NCI-H1105 treated with DMSO at 0.1 percent for 48 hours (cell line): ENCODE measurements at places on chromosomes 1 and 21.
A peak's percentile ranks its signal among the peaks of the same experiment; 100 is the strongest.

- no peak for DNase-seq
Measured at GRCh38 chr1:21852282-21853130, 40.4 kb downstream of the LDLRAD2 start.

- DNase-seq = no peak
Measured at GRCh38 chr1:116359060-116359830, 13.8 kb upstream of the ATP1A1 start.

DNA sequence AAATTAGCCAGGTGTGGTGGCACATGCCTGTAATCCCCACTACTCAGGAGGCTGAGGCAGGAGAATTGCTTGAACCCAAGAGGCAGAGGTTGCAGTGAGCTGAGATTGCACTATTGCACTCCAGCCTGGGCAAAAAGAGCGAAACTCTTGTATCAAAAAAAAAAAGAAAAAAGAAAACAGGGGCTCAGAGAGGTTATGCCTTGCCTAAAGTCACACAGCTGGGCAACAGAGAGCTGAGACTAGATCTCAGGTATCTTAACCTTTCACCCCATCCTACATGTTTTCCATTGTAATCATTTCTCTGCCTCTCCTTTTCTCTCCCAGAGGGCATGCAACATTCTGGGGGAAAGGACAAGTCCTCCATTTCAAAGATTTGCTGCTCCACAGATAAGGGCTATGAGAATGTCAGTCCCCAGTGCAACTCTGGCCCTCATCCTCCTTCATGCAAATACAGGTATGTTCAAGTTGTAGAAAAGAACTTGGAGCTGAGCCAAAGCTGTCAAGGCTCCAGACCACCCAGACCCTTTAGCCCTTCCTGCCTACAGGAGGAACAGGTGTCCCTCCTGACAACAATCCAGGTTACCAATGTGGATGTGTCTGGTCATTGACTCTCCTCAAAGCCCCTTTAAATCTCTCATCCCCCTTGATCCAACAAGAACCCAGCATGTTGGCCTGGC is 6.9 kb downstream of the SLC9A1 start:
- DNase-seq = no peak

DNA sequence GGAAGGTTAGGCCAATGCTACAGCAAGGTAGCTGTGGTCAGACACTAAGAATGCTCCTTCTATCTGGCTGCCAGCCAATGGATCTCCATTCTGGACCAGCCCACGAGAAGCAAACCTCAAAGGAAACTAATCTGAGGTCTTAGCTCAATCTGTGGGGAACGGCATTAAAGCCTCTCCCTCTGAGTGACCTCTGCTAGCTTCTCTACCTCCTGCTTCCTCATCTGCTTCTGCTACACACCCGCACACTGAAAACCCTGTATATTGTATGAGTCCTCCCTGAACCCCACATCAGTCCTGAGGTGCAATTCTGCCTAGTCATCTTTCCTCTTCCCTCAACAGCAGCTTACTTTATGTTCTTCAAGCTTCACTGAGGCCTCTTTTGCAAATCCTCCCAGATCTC is 6.9 kb upstream of the GALE start:
- DNase-seq = no peak

GRCh38 chr1:90513956-90514355 is 203.1 kb downstream of the BARHL2 start:
- DNase-seq = no peak

GRCh38 chr21:33266050-33266788 is at the start of gene IL10RB:
Gene IL10RB (plus strand): TSS chr21:33266367. CDS start chr21:33266466, 99 bp downstream.
- peak; percentile 70 for DNase-seq

GRCh38 chr1:87346130-87346814 is 17.6 kb downstream of the LMO4 start:
- no peak for DNase-seq

DNA sequence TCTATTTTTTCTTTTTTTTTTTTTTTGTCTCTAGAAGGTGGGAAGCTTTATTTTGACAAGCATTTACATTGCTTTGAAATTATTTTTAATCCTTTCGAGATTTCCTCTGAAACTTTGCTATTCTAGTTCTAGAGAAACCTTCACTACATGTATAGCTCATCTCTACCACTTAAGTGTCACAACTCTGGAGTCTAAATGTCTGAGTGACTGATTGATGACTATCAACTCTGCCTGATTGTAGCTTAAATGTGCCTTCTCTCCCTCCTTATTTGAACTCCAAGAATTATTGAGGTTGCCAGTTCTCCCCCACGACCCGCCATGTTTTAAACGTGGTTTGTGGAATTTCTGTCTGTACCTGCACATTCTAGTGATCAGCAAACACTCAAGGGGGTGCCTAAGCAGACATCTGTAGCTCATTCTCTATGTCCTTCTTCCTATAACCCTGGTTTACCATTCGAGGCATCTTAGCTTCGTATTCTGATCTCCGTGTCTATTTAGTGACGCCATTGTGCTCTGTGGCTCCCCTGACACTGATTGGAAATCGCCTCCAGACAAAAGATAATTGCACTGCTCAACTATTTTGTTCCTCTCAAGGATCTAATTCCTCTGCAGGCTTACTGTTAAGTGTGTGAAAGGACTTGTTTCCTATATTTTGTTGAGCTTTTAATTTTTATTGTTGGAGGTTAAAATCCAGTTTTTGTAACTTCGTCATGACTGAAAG is 1570.6 kb downstream of the BRINP3 start:
- no peak for DNase-seq
